ENCODE measurements at places on chromosomes 5 and 9.
A peak's percentile ranks its signal among the peaks of the same experiment; 100 is the strongest.

DNA sequence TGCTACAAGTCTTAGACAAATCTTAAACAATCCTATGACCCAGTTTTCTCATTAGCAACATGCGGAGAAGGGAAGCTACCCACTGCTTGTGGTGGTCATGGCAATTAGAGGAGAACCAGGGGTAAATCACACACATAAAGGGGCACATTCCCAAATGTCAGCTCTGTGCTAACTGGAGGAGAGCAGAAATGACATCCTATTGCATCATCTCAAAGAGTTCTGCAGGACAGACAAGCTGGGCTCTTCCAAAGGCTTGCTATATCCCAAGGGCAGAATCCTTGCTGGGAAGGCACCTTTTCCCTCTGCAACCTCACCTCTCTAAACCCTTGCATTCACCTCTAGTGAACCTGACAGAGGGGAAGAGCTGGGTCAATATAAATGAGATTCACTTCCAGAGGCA, 17.0 kb upstream of the WWC1 start:
- DNase-seq, result no peak

DNA sequence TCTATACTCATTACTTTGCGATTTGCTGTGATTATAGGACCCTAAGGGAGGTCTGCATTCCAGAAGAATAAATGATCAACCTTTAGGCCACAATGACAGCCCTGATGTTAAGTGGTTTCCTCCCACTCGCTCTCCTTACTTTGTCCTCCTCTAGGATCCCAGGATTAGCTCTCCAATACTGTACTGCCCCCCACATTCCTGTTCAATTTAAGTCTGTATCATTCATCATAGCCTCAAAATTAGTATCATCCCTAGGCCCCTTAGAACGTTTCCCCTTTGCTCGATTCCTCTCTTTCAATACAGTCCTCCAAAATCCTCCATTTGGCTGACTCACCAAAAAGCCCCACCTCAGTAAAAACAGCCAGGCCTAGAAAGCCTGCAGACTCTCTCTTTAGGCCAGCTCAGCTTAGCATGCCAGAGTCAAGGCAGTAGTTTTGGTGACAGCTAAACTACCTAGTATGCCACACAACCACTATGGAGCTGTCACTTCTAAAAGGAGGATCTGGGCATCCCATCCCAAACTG, 24.4 kb downstream of the RNF145 start:
- DNase-seq, result peak; percentile 87

DNA sequence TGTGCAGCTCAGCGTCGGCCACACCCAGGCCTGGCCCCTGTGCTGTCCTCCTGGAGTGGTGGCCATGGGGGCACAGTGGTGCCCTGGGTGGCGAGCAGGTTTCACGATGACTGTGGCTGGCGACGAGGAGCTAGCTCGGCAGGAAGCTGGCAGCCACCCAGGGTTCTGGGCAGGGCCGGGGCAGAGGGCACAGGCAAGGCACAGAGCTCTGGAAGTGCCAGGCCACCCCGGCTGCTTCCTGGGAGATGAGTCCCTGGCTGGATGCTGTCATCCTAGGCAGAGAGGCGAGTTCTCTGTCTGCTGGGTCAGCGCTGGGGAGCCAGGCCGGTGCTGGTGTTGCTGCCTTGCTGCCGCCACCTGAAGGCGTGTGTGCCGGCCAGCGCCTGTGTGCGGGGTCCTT, 51.7 kb downstream of the RXRA start:
- peak; percentile 44 for DNase-seq

GRCh38 chr9:32954642-32955041, 46.8 kb downstream of the APTX start:
- no peak for DNase-seq

DNA sequence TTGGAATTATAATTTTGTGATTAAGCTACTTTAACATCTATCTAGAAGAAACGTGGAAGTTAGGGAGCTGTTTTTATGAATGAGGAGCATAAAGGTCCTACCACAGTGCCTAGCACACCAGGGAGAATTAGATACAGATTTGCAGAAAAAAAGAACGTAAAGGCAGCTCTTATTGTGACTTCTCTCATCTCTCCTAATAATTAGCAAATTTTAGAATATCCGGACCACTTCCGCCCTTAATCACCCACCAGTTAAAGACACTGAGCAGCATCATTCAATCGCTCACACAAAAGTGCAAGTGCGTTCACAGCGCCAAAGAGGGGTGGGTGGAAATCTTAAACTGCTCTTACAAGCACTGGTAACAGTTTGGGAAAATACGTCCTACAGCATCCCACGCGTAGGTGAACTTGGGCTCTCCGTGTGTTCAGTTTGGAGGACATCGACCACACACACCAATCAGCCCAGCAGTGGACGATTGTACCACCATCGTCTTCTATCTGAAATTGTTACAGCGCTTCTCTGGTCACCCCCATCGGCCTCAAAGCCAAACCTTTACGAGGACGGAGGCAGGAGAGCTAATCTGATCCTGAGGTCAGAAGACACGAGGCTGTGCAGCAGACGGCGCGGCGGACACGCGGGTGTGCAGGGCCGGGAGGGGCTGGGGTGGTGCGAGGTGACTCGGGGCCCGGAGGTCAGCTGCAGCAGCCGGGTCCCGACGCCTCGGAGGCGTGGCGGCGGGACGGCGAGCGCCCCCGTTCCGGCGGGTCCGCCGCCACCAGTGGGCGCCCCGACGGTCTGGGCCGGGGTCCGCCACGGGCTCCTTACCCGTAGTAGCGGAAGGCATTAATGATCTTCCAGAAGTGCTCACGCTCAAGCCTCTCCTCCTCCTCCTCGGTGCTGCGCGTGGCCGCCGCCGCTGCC, 646 bp downstream of the CARNMT1 start:
- DNase-seq, result peak; percentile 39

GRCh38 chr5:139971202-139971725, 71.8 kb downstream of the NRG2 start:
- DNase-seq, result no peak

DNA sequence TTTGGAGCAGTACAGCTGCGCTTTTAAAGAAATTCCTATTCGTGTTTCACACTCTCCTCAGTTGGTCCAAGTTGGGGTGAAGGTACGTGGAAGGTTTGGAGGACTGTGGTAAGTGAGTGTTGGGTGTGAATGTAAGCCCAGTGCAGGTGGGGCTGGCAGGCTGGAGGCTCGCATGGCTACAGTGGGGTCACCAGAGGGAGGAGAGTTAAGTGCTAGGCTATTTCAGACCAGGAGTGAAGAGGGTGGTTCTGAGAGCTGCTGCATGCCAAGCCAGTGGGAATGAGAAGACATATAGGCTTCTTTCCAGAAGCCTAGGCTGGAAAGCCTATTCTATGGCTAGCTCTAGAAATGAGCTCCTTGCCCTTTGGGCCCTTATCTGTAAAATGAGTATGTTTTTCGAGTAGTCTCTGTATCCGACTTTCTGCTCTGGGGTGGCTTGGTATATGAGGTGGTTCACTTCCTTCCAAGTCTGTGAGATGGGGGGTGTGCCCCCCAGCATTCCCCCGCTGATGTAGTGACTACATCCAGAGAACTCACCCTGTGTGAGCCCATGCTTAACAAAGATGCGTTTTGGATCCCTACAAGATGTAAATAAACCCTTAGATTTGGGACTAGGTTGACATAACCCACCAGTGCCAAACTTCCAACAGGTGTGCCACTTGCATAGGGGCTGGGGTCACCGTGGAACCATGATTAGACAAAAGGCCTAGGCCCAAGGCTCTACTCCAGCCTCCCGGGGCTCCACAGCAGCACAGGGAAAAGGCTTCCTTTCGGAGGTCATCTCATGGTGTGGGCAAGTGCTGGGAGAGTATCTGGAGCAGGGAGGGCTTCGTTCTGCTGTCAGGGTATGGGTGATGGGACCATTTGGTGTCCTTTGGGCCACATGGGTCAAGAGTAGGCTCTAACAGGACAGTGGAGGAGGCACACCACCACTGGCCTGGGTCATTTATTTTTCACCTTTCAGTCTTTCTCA, 2.6 kb downstream of the TCF7 start:
- no peak for DNase-seq

GRCh38 chr5:33934176-33934575, 2.0 kb upstream of the RXFP3 start:
- no peak for DNase-seq

DNA sequence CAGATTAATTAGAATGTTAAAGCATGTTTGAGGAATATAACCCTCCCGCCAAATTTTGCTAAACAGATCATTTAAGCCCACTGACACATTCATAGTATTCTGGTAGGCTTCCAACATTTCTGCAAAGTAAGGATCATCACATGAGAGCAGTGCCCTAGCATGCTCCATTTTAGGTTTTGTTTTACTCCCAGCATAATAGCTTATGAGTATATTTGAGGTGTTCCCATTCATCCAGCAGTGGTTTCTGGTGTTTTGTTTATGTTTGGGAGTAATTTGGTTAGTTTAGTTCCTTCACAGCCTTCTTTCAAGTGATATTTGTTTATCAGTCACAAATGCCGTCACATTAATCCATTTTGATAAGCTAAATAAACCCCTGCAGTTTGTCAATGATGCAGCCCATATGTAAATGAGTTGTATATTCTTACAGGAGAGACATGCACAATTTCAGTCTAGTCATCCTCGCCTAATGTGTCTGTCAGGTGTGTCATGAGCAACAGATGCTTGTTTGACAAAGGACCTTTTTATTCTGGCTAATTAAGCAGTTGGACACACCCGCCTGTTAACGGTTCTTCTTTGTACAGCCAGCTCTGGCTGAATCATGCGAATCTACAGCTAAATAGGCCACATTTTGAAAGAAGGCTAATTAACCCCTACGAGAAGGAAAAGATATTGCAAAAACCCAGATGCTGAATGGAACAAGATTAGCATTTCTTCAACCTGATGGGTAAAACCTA, 124.4 kb downstream of the RFX3 start:
- peak; percentile 72 for DNase-seq

GRCh38 chr5:16806711-16807546, 129.2 kb downstream of the MYO10 start:
- DNase-seq, result peak; percentile 64

- DNase-seq, result peak; percentile 27
These were observed 94.5 kb upstream of the LIFR start for GRCh38 chr5:38650946-38651345.

DNA sequence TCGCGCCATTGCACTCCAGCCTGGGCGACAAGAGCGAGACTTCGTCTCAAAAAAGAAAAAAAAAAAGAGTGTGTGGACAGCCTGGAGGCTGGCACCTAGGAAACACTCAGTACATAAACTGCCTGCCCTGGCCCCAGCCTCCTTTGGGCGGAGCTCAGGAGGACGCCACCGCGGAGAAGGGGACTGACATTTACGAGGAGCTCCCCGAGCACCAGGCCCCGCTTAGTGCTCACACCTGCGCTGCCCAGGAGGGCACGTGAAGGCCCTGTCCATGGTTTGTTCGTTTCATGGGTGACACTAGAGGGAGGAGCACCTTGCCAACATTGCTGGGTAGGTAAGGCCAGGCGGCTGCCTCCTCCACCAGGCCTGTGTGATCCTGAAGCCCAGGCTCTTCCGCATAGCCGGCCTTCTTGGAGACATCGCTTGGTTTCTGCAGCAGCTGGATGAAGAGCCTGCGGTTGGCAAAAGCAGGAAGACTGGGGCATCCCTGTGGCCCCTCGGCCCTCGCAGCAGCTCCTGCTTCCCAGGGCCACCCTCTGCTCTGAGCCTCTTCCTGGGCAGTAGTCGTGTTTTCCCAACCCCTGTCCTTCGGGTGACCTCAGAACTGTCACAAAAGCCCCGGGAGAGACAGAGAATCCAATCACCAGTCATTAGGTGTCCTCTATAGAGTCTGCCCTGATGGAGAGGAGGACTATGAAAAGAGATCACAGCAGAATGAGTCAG, 26.2 kb upstream of the LAMC3 start:
- no peak for DNase-seq

DNA sequence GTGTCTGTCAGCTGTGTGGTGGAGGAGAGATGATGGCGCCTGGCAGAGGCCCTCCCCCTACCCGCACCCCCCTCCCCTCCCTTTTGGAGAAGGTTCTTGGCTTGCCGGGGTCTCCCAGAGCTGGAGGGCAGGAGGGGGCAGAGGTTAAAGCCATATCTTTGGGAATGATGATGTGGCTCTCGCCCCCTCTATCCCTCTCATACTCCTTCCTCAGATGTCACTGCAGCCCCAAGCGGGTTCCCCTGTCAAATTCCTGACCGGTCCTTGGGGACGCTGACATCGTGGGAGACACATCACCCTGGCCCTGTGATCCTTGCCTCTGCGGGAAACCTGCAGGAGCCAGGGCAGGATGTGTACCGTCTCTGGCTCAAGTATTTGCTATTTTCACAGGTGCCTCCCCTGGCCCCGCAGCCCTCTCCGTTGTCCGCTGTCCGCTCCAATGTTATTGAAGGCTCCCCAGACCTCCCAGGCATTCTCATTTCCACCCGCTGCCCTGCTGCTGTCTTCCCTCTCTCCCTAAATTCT, 109.5 kb downstream of the FOXD1 start:
- DNase-seq, result no peak

DNA sequence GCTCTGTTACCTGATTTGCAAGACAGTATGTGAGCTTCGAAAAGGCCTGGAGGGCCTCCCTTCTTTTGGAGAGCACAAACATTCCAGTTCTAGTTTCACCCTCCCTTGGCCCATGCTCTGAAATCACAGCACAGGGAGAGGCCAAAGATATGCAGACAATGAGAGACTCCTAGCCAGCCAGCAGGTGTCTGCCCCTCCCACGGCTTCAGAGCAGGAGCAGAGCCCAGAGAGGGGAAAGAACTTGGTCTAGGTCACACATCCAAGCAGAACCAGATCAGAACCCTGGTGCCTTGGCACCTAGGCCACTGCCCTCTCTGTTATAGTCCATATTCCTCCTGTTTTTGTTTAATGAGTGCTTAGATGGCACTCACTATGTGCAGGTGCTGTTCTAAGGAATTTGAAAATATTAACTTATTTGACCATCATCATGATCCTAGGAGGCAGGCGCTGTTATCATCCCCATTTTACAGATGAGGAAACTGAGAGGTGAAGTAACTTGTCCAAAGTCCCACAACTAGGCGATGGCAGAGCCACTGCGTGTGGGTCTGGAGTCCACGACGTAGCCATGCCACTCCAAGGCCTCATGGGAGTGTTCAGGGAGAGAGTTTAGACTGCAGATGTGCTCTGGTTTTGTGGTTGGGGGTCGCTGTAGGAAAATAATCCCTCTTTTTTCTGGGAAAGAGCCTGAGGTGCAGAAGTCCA, 27.2 kb downstream of the TMOD1 start:
- DNase-seq, result no peak
